ENCODE measurements at places on chromosomes 4 and X.
A peak's percentile ranks its signal among the peaks of the same experiment; 100 is the strongest.

DNA sequence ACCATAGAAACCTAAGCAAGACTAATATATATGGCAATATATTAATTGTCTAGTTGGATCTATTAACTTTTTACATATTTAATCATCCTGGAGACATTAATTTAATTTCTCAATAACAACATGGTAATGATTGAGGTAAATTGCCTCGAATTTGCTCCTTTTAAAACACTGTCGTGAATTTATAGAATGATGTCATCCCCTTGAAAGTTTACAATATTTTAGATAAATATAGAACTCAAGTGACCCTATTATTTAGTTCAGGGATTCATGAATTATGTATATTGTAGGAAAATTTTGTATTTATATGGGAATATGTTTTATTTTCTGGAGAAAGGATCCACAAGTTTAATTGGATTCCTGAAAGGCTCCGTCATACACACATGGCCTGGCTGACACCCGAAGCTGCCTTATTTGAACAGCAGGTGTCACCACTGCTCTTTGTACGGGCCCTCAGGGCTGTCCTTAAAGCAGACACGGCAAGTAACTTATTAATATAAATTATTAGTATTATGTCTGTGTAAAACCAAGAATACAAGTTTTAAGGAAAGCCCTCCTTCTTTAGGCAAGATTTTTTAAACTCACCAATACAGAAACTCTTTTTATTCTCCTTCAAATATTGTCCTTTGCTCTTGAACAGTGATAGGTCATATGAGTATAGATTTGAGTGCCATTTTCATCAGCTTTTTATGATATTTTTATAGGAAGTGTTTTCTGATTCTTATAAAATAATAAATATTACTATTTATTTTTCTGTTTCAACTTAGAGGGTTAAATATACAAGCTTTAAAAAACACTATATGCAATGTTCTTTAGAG lies 1.9 kb upstream of the PLRG1 start:
- DNase-seq = peak; percentile 63

DNA sequence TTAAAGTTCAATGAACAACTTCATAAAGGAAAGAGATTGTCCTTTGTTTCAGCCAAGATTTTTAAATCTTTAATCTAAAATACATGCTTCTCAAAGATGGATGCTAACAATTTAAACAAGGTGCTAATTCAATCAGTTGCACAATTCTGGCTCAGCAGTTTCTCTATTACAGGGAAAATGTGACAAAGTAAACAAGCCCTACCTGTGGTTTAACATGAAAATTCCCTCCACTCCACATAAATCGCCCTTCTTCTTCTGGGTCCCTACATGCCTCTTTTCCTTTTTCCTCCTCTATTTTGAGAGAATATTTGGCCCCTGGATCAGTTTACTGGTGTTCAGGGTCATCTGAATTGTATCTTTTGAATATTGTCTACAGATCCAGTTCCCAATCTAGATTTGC lies 80.6 kb downstream of the FRYL start:
- DNase-seq = no peak

DNA sequence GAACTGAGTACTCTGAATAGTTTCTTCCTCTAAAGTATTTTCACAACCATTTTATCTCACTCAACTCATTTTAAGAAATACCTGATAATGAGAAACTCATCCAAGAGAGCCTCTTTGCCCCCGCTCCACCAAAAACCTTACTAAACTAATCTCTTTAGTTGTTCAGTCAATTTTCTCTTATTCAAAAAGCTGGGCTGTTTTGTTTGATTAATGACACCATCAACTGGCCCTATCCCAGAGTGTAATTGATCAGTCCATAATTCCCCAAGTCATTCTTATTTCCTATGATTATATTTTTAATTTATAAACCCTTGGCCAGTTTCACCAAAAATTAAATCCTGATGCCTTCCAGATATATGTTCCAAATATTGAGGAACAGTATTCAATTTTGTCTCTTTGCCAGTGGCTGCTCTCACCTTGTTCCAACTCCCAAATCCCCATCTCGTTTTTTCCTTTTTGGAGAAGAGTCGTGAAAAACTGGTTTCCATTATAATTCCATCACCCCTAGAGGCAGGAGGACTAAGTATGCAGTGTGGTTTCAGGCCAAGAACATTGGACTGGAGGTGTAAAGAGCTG lies 10.4 kb downstream of the LIMCH1 start:
- DNase-seq = no peak

GRCh38 chr4:124973716-124974115 lies 261.2 kb upstream of the ANKRD50 start:
- DNase-seq = no peak

DNA sequence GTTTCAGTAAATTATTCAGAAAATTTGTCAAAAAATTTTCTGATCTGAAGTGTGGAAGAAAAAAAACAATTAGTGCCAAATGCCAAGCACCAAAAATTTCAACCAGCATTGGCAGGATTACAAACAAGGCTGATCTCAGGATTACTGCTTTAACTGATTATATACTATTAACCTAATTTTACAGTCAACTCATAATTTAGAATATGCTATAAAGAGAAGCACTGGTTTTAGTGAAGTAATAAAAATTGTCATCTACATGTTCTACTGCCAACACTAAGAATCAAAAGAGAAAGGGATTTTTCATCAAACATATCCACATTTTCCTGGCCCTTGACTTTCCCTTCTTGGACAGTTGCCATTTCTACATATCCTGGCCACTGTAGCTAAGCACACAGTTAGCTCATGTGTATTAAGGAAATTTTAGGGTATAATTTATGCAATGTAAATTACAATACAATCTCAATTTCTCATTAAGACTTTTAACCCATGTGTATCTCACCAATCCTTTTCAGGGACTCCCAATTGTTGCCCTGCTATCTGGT lies 33.8 kb downstream of the THOC2 start:
- no peak for DNase-seq

- DNase-seq = no peak
Measured at GRCh38 chr4:150818661-150819060, 196.4 kb downstream of the LRBA start.
